Stimulated activated CD8-positive, alpha-beta memory T cell treated with anti-CD3 and anti-CD28 coated beads, Interleukin-7, amount 100 ng/mL, for 24 hours (primary cell): ENCODE measurements at places on chromosomes 5 and 9.

- DNase-seq = no peak
Observed at GRCh38 chr9:25310961-25311360, 367.3 kb downstream of the TUSC1 start.

- no peak for DNase-seq
Observed at GRCh38 chr5:125609011-125609410, 814.2 kb upstream of the GRAMD2B start.

GRCh38 chr5:175840050-175840841, 31.1 kb upstream of the CPLX2 start:
- no peak for DNase-seq

GRCh38 chr5:66710557-66711088, 114.4 kb downstream of the MAST4 start:
- no peak for DNase-seq
